NCI-H774 (cell line): ENCODE measurements at places on chromosomes 4 and X.

DNA sequence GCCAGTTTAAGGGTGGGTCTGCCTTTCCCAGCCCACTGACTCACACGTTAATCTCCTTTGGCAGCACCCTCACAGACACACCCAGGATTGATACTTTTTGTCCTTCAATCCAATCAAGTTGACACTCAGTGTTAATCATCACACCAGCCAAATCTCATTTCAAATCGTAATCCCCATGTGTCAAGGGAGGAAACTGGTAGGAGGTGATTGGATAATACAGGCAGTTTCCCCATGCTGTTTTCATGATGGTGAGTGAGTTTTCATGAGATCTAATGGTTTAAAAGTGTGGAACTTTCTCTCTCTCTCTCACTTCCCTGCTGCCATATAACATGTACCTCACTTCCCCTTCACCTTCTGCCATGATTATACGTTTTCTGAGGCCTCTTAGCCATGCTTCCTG is 647.2 kb upstream of the FRG1 start:
- no peak for DNase-seq

DNA sequence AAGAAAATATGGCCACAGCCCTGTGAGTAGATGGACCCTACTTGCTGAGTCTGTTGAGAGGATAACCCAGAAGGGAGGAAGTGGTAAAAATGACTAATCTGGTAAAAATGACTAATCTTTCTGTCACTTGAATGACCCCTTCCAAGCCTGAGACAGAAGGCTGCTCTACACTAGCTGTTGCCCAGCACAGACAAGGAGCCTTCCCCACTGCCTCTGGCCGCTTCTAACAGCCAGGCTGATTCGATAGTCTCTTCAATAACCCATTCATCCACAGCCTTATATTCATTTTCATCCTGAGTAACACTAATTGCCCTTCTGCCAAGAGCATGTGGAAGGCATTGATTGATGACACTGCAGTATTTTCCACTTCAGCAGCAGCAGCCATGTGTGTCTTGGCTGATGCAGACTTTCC is 18.4 kb downstream of the MAGEB17 start:
- no peak for DNase-seq

DNA sequence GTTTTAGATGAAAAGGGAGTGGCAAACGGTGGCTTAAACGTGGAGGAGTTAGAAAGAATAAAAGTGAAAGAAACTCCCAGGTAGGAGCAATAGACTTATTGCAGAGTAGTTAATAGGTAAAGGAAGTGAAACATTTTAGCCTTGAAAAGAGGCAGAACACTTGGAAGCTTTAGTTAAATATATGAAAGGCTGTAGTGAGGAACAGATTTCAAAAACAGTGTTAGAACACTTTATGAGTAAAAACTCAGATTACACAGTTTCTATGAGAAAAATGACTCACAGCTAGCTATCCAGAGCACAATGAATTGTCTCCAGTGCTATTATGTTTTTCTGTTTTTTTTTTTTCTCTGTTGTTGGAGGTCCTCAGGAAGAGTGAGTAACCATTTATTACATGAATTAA is 45.8 kb downstream of the TACR3 start:
- no peak for DNase-seq

- no peak for DNase-seq
Measured at GRCh38 chrX:1294301-1295067, 25.9 kb downstream of the CSF2RA start.

DNA sequence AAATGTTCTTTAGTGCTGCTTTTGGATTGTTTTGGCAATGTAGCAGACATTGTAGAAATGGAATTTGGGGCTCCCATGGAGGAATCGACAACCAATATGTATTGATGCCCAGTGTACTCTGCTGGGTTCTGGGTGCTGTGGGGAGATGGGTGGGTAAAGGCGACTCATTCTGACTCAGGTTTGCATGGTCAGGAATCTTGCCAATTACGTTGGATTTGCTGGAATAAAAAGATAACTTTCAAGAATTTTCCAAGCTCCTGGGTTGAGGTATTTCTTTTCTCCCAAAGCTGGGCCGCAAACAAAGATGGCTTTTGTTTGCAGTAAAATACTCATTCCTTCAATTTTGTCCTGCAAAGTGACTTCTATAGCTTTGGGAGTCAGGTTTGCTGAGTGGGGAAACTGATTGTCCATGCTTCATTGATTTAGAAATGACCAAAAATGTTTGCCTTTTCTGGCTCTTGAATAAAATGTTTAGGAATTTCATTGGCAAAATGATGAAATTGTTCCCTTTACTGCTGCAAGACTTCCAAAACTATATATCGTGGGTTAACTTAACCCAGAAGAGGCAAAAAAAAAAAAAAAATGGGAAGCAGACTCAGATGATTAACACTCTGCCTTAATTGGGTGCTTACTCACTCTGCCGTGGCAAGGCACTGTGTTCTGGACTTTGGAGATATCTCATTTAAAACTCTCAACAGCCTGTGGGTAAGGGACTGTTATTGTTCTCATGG is 57.0 kb downstream of the RTL9 start:
- no peak for DNase-seq

DNA sequence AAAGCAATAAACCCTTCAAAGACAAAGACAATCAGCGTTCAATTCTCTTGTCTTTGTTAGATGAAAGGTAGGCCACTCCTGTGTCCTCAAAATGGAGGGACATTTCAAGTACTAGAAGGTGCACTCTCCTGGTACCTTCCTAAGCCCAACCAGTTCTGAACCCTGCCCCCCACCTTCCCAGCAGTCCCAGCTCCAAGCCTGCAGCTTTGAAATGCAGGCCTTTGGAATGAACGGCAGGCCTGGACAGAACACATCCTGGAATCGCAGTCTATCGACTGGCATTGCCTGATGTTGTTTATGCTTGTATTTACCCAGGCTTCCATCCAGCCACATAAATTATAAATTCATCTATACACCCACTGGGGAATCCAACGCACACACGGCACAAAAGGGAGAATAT is 47.4 kb downstream of the RASGEF1B start:
- DNase-seq: no peak

DNA sequence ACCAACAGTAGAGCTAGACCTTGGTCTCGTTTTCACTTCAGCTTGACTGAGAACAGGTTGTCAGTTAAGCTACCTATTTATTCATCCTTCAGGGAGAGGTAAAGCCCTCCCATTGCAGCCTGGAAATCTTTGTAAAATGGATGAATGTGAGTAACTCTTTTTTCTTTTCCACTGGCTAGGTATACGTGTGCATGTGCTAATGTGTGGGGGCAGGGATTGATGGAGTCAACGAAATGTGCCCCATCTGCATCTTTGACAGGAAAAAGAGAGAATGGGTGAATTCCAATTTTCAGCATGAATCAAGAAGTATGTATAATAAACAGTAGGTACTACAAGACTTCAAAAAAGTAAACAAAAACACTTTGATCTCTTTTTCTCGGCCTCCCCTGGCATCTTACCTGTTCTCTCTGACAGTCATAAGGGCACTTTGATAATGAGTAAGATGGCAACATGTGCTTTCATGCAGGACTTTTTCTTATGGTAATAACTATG is at the start of gene IL21:
Gene IL21 (minus strand): TSS at position 51 of the 492 bp plus-strand sequence. CDS start 55 bp downstream, outside the sequence.
- no peak for DNase-seq

- no peak for DNase-seq
Measured at GRCh38 chrX:78130396-78130795, 9.1 kb downstream of the TAF9B start.

- no peak for DNase-seq
Measured at GRCh38 chr4:137307806-137308205, 224.5 kb downstream of the PCDH18 start.

DNA sequence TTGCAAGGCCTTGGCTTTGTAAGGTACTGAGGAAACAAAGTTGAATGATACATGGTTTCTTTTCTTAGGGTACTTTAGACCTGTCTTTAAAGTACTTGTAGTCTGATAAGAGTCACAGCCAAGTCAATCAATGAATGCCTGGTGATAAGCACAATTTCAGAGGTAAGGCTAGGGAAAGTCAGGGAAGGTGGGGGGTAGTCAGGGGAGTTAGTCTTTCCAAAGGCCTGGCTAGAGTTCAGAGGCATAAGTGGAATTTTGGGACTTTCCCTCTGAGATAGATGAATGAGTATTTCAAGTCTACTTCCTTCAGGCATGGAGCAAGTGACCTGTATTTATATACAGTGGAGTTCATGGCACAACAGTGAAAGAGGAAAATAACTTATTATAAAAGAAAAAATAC is 78.3 kb downstream of the SLC4A4 start:
- DNase-seq: no peak

DNA sequence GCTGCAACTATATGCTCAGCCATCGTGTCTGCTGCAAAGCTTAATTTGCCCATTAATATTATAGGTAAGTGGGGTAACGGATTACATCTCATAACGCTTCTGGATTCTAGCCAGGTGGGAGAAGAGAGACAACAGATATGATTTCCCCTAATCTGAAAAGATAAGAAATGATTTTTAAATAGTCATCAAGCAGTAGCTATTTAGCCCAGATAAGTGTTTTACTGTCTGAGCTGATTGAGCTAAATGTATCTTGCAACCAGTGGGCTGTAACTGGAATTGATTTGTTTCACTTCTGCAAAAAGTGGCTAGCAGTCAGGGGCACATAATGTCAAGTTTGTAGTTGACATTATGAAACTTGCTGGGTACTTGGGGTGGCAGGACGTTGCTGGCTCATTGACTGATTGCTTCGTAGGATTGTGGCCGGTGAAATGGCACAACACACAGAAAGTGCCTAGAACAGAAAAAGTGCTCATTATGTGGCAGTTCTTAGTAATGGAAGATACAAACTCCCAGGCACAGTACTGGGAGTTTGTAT is 18.5 kb downstream of the LAP3 start:
- no peak for DNase-seq

DNA sequence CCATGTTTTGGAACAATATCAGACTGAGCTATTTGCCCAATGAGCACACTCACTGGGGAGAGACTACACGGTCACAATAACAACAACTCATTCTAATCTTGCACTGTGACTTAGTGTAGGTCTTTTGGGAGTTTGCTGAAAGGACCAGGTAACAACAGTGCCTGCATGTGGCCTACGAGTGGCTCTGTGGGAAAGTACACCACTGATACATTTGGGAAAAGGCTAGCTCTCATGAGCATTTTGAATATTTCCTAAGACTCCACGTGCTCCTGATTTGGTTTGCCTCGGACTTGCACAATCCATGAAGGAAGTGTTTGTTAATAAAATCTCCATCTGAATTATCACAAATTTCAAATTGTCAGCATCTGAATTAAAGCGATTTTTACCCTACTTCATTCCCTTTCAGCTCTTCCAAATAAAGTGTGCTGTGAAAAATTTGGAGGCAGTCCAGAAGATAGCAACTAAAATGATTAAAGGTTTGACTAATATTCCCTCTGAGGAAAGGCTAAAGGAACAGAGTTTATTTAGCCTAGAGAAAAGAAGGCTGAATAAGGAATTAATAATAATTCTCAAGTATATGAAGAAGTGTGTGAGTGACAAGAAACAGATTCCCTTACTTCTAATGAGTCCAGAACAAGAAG is 406.4 kb downstream of the PPARGC1A start:
- no peak for DNase-seq

- no peak for DNase-seq
Measured at GRCh38 chr4:76434901-76435527, at the start of gene SHROOM3. Gene SHROOM3 (plus strand): TSS chr4:76435229. CDS start chr4:76436053, 824 bp downstream.

GRCh38 chr4:15065516-15065915 is 63.2 kb downstream of the CPEB2 start:
- no peak for DNase-seq

GRCh38 chr4:31391976-31392375 is 671.8 kb downstream of the PCDH7 start:
- no peak for DNase-seq

DNA sequence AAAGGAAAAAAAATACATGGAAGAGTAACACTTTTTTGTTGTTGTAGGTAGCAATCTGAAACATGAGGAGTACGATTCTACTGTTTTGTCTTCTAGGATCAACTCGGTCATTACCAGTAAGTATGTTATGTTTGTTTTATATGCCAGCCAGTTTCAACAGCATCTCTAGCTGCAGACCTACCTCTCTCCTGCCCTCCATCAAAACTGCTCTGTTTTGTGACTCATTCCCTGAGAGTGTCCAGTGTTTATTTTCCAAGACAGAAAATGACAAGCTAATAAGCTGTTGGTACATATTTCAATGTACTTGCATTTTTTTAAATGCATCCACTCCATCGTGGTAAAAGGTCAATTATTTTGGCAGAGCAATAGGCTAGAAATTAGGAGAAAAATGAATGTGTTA is 347 bp downstream of the AMTN start:
- DNase-seq: no peak

- DNase-seq: no peak
Measured at GRCh38 chr4:121656269-121656641, 40.5 kb downstream of the ANXA5 start.

GRCh38 chr4:76354517-76355473 is 48.3 kb downstream of the STBD1 start:
- no peak for DNase-seq

GRCh38 chr4:40736910-40737309 is 12.8 kb upstream of the NSUN7 start:
- DNase-seq: peak; percentile 51

GRCh38 chrX:140177821-140178220 is 212.5 kb upstream of the CXorf66 start:
- no peak for DNase-seq

GRCh38 chr4:112938461-112939058 is 110.9 kb upstream of the ANK2 start:
- DNase-seq: no peak

GRCh38 chrX:53263597-53264094 is 17.7 kb downstream of the IQSEC2 start:
- no peak for DNase-seq

GRCh38 chrX:154013614-154014360 is 5.9 kb downstream of the IRAK1 start:
- no peak for DNase-seq

GRCh38 chr4:1198098-1198844 is 25.9 kb upstream of the SPON2 start:
- DNase-seq: no peak

GRCh38 chrX:153596981-153597750 is 1.8 kb downstream of the CCNQ start:
- DNase-seq: no peak

DNA sequence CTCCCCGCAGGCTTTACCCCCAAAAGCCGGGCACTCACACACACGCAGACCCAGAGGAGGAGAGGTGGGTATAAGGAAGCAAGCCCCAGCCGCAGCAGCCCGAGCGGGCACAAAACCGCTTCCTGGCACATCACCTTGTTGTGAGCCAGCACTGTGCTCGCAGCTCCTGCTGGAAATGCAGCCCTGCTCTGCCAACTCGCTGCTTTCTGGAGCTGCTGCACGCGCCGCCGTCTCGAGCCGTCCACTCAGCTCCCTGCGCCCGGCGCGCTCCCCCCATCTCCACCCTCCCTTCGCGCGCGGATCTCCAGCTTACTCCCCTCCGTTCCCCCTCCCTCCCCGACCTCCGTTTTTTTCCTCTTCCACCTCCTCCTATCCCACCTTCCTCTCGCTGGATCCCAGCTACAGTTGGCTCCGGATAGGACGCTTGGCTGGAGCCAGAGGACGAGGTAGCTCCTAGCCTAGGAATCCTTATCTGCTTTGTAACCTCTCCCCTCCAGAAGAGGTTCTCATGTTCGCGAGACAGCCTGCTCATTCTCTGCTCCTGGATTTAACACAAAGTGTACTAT is at the start of gene SPOCK3:
Gene SPOCK3 (minus strand): TSS at position 179 of the 566 bp plus-strand sequence.
- peak; percentile 38 for DNase-seq

GRCh38 chr4:157080605-157081004 is 4.7 kb downstream of the GLRB start:
- DNase-seq: no peak

- no peak for DNase-seq
Measured at GRCh38 chrX:11764602-11765067, 6.6 kb downstream of the MSL3 start.

- DNase-seq: no peak
Measured at GRCh38 chrX:97389761-97390192, 506.1 kb downstream of the RPA4 start.
